ENCODE measurements at places on chromosomes 2 and 18. TPM values are rescaled to one million over a fixed set of nuclear protein-coding genes. Genes with fewer than 3 reads are reported as not detected.
A peak's percentile ranks its signal among the peaks of the same experiment; 100 is the strongest.

GRCh38 chr2:136232456-136233172 lies 114.7 kb upstream of the CXCR4 start:
- H3K27ac ChIP-seq = no peak overlapping the region
- no peaks in the 10 kb centered on the region for H3K36me3 ChIP-seq
- H3K4me1 ChIP-seq = no peaks in the 10 kb centered on the region
- H3K27me3 ChIP-seq = no peaks in the 10 kb centered on the region

DNA sequence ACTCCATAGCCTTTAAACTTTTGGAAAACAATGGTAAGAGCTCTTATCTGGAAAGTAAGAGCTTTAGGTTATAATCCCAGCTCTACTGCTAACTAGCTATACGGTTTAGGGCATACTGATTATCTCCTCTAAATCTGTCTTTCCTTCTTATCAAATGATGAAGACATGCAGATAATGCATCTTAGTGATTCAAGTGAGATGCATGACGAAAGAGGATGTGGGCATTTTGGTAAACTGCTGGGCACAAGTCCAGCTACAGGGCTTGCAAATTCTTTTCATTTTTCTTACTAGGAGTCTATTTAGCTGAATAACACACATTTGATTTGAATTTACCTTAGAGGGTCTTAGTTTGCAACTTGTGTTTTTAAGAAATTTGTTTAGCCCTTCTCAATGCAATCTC lies 1604.8 kb upstream of the ZEB2 start:
- H3K4me1 ChIP-seq = no peaks in the 10 kb centered on the region
- H3K27ac ChIP-seq = no peak overlapping the region
- DNase-seq = no peak

The AQP12A gene
- not detected for total RNA-seq

The CPLX4 gene
- not detected for total RNA-seq

- H3K4me1 ChIP-seq = no peaks in the 10 kb centered on the region
- H3K27ac ChIP-seq = no peak overlapping the region
- H3K4me3 ChIP-seq = no peak overlapping the region
- no peak for DNase-seq
Measured at GRCh38 chr2:68623820-68624219, 19.6 kb upstream of the PROKR1 start.

GRCh38 chr18:9016633-9017166 lies 85.8 kb upstream of the NDUFV2 start:
- peak overlapping the region; percentile 69 for H3K27ac ChIP-seq
- H3K27me3 ChIP-seq = no peaks in the 10 kb centered on the region
- H3K36me3 ChIP-seq = no peaks in the 10 kb centered on the region
- peaks cover 8% of the 10 kb centered on the region for H3K4me1 ChIP-seq
- DNase-seq = no peak

The LDLRAD4 gene
- 35.9 TPM for total RNA-seq

GRCh38 chr2:15809404-15809803 lies 130.9 kb upstream of the MYCN start:
- H3K27me3 ChIP-seq = no peaks in the 10 kb centered on the region
- no peak for DNase-seq
- H3K4me3 ChIP-seq = no peak overlapping the region
- no peaks in the 10 kb centered on the region for H3K4me1 ChIP-seq
- no peaks in the 10 kb centered on the region for H3K36me3 ChIP-seq

DNA sequence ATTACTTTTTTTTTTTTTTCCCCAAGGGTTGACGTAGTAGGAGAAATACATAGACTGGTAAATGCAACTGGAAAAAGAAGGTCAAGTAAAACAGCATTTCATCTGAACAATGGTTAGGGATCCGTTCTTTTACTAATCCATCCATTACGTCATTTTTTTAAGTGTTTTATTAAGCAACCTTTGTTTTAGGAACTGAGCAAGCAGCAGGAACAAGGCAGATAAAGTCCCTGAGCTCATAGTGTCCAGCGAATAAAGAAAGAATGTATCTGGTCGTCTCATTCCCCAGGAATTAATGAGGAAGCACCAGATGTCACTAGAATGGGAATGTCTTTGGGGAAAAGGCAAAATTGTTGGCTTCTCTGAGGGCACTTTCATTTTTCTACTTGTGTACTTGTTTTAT lies 842.4 kb downstream of the TDRD15 start:
- H3K4me3 ChIP-seq = no peak overlapping the region
- no peaks in the 10 kb centered on the region for H3K36me3 ChIP-seq
- H3K27me3 ChIP-seq = no peaks in the 10 kb centered on the region
- H3K4me1 ChIP-seq = no peaks in the 10 kb centered on the region
- no peak for DNase-seq
- no peak overlapping the region for H3K27ac ChIP-seq

The SNORC gene
- total RNA-seq = 15.9 TPM

- H3K27me3 ChIP-seq = no peaks in the 10 kb centered on the region
- H3K4me1 ChIP-seq = no peaks in the 10 kb centered on the region
- no peak for DNase-seq
- no peak overlapping the region for H3K4me3 ChIP-seq
- no peaks in the 10 kb centered on the region for H3K36me3 ChIP-seq
Measured at GRCh38 chr2:150192701-150193100, 294.8 kb downstream of the RND3 start.

GRCh38 chr2:147862859-147863516 lies 18.2 kb downstream of the ACVR2A start:
- H3K4me3 ChIP-seq = no peak overlapping the region
- no peaks in the 10 kb centered on the region for H3K36me3 ChIP-seq
- no peak for DNase-seq
- no peak overlapping the region for H3K27ac ChIP-seq
- H3K27me3 ChIP-seq = no peaks in the 10 kb centered on the region
- H3K4me1 ChIP-seq = no peaks in the 10 kb centered on the region

- no peaks in the 10 kb centered on the region for H3K4me1 ChIP-seq
- DNase-seq = no peak
- no peaks in the 10 kb centered on the region for H3K27me3 ChIP-seq
Measured at GRCh38 chr18:424668-425067, 75.8 kb downstream of the COLEC12 start.

DNA sequence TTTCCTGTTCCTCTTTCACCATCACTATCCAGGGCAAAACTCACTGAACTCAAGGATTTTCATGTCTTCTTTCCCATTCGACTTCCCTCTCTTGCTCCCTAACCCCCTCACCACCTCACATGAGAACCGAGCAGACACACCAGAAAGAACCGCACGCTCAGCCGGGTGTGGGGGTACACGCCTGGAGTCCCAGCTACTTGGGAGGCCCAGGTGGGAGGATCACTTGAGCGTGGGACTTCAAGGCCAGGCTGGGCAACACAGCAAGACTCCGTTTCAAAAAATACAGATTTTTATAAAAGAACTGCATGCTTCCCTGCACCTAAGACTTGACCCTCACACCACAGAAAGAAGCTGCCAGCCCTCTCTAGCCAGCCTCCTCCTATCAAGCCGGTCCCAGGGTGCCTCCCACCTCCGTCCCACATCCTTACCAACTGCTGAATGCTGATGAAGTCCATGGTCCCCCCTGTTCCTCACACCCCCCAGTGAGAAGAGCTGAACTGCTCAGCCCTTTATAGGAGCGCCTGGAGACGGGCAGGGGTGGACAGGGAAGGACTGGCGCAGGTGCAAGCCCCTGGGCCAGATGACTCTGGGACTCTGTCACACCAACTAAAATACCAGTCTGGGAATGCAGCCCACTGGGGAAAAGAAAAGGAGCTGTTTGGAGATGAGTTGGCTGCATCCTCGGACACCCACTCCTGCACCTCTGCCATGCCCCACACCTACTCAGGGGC lies at the start of gene ANKRD23:
Gene ANKRD23 (minus strand): TSS at position 484 of the 731 bp plus-strand sequence. CDS start 29 bp downstream, at position 455.
- H3K4me1 ChIP-seq = peaks cover 12% of the 10 kb centered on the region
- DNase-seq = no peak
- no peak within 1 kb of the TSS for H3K27ac ChIP-seq
- H3K36me3 ChIP-seq = no peaks in the 10 kb centered on the region
- H3K4me3 ChIP-seq = no peak within 1 kb of the TSS

GRCh38 chr18:78995740-78996395 lies 16.2 kb downstream of the SALL3 start:
- H3K27me3 ChIP-seq = peaks cover 5% of the 10 kb centered on the region
- H3K4me3 ChIP-seq = no peak overlapping the region
- no peaks in the 10 kb centered on the region for H3K4me1 ChIP-seq

GRCh38 chr2:20678086-20678395 lies 11.1 kb downstream of the GDF7 start:
- no peak for DNase-seq
- H3K36me3 ChIP-seq = no peaks in the 10 kb centered on the region
- peaks cover 8% of the 10 kb centered on the region for H3K4me1 ChIP-seq
- no peak overlapping the region for H3K27ac ChIP-seq

DNA sequence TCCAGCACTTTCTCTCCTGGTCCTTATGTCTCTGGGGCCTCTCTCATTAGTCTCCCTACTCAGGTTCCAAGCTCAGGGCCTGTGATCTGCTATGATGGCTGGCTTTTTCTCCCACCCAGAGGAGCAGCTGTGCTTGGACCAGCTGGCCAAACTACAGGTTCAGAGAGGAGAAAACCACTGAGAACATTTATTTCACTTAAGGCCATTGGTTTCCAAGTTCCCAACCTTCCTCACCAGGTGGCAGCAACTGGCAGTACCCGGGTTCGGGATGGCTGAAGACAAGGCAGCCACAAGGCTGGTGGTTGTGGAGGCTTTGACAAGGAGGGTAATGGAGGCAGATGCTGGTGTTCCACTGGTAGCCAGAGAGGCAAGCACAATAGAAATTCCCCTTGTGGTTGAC lies 29.9 kb upstream of the SELENOI start:
- no peaks in the 10 kb centered on the region for H3K27me3 ChIP-seq
- DNase-seq = no peak
- H3K36me3 ChIP-seq = no peaks in the 10 kb centered on the region
- H3K4me1 ChIP-seq = no peaks in the 10 kb centered on the region
